ENCODE measurements at places on chromosomes 6 and 20.

- DNase-seq = no peak
Measured at GRCh38 chr20:21074605-21075336, 31.4 kb downstream of the LINC00237 start.

- peak; percentile 28 for DNase-seq
Measured at GRCh38 chr6:56637640-56638039, 5.0 kb downstream of the DST start.

- DNase-seq = no peak
Measured at GRCh38 chr6:13830803-13831202, 16.4 kb upstream of the MCUR1 start.

DNA sequence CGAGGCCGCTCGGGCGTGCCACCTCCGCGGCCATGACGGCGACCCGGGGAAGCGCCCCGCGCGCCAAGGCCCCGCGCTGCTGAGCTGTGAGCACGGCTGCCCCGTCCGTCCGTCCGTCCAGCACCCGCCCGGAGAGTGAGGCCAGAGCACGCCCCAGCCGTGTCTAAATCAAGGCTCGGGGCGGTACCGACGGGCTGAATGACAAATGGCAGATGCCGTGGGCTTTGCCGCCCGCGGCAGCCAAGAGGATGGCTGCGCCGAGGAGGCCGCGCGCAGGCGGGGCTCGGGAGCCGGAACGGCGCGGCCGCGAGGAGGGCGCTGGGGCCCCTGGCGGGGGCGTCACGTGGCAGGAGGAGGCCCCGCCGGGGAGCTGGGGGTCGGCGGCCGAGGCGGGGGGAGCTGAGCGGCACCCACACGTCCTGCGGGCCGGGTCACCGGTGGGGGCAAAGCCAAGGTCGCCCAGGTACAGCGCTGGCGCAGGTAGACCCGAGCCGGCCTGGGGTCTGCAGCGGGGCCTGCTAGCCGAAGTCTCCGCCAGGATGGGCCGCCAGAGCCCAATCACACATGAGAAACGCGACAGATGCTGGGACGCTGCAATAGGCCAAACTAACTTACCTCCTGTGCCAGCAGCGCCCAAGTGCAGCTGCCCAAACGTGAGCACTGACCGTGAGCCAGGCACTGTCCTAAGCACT, at the start of gene PLAGL1:
Gene PLAGL1 (minus strand): TSS at position 140 of the 692 bp plus-strand sequence. CDS start 60,123 bp downstream, outside the sequence.
- no peak for DNase-seq

GRCh38 chr6:30813631-30814145, 69.3 kb upstream of the IER3 start:
- no peak for DNase-seq
